T-helper 9 cell (primary cell): ENCODE measurements at places on chromosomes 11 and 22.

GRCh38 chr11:1382429-1382828, 7.3 kb upstream of the BRSK2 start:
- no peak for DNase-seq

DNA sequence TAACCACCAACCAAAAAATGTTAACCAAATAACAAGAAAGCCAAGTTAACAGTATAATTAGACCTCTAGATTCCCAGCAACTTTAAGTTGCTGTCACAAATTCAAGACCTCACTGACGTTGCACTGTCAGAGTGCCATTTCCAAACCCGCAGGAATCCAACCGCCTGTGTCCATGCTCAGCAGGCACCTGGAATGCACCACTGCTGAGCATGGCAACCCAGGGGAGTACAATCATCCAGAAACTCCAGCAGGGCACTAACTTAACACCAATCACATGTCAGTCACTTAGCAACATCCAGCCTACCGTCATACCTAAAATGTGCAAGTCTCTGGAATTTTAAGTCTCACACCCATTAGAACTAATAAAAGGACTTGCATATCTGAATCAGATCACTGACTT, 48.8 kb downstream of the SMCO4 start:
- DNase-seq = no peak

- DNase-seq = no peak
Measured at GRCh38 chr11:75728992-75729391, 11.4 kb downstream of the MOGAT2 start.

DNA sequence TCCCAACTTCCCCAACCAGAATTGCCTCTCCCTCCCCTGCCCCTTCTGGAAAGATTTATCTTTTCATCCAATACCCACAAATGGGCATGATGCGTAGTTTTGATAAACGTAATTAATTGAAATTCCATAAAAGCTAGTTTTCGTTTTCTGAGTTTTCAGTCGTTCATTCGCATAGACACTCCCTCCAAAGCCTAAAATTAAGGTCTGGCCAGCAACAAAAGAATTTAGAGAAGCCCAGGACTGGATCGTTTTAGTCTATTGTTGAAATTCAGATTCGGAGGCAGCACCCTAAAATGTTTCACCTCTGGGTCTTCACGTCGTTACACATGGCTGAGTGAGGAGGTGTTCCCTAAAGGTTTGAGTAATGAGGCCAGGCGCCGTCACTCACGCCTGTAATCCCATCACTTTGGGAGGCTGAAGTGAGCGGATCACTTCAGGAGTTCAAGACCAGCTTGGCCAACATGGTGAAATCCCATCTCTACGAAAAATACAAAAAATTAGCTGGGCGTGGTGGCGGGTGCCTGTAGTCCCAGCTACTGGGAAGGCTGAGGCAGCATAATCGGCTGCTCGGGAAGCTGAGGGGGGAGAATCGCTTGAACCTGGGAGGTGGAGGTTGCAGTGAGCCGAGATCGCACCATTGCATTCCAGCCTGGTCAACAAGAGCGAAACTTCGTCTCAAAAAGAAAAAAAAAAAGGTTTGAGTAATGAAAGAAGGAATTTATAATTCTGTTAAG, 589 bp upstream of the NDUFC2 start:
- DNase-seq = no peak

- DNase-seq = no peak
Measured at GRCh38 chr11:12813371-12814225, 139.4 kb downstream of the TEAD1 start.

- no peak for DNase-seq
Measured at GRCh38 chr11:91394727-91395414, 829.7 kb upstream of the FAT3 start.

GRCh38 chr22:42544686-42545085, 9.1 kb upstream of the SERHL2 start:
- DNase-seq = no peak

DNA sequence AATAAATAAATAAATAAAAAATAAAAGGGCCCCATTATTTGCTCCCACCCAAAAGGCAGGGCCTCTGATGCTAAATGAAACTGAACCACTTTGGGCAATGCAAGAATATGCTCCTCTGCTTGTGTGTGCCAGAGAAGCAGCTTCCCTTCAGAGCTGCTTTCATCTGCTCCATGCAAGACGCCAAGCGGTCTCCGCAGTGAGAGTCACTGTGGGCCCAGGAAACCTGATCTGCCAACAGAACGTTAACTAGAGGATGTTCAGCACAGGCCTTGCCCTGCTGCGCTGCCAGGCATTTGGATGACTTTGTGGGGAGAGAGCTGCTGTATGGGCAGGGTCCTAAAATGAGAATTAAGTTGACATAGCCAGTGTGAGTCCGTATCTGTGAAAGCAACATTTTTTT, 43.7 kb upstream of the APOA1 start:
- no peak for DNase-seq

DNA sequence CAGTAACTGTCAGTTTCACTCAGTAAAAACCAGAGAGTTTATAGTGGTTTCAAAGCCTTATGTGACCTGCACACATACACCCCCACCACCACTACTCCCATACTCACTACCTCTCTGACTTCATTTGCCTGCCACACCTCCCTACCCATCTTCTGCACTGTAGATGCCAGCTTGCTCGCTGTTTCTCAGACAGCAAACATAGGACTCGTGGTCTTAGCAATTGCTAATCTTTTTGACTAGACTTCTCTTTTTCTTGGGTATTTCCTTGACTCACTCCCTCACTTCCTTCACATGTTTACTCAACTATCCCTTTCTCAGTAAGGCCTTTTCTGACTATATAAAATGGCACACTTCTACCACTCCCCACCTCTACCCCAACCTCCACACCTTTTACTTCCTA, 27.8 kb downstream of the CEP295 start:
- DNase-seq = no peak

DNA sequence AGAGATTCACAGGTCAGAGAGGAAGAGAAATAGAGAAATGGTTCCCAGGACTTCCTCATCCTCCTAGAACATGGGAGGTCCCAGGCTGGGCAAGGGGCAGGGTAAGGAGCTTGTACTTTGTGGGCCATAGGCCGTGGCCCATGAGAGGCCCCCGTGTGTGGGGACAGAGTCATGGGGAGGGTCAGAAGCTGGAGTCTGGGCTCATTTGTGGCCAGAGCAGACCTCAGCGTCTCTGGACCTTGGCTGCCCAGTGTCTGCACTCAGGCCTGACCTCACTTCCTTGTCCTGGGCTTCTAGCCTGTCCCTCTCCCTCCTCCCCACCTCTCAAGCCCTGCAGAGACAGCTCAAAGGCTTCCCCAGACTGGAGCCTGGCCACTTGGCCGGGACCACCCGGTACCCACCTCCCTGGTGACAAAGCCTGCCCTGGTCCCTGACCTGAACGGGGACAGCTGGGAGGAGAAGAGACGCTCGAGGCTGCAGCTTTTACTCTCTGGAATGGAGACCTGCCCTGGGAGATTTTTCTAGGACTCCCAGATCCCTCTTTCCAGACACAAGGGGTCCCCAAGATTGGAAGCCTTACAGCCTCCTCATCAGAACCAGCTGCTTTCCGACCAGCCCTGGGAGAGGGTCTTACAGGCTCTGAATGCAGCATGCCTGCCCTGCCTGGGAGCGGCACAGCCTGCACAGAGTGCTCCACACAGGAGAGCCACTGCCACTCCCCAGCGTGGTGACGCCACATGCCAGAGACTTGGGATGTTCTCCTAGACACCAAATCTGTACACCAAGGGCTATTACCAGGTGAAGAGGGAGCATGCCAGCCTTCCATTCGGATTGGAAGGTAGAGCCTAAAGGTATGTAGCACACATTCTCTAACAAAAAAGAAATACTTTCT, 569.0 kb upstream of the B3GAT1 start:
- DNase-seq = no peak

- no peak for DNase-seq
Measured at GRCh38 chr11:17561111-17561415, 14.0 kb downstream of the OTOG start.

GRCh38 chr11:39221550-39222138, 2237.8 kb downstream of the LRRC4C start:
- DNase-seq = no peak

- DNase-seq = no peak
Measured at GRCh38 chr11:59187587-59187986, 15.7 kb downstream of the DTX4 start.

DNA sequence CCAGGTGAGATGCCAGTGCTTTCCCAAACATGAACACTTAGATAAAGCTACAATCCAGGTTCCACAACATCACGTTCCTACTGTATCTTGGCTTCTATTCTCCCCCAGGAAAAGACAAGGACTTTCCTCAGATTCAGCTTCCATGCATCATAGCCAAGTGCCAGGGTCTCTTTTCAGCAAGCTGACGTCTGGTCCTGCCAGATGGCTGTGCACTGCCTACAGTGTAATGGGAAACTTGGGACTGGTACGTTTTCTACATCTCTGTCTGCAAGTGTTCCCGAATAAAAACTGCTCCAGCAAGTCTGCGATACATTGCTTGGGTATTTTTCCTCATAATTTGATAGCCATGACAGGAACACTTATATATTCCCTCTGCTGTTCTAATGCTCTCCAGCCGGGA, 412.5 kb downstream of the FAM181B start:
- DNase-seq = no peak

- DNase-seq = no peak
Measured at GRCh38 chr11:128523641-128524040, 63.7 kb downstream of the ETS1 start.

- DNase-seq = no peak
Measured at GRCh38 chr11:123426789-123427188, 3.3 kb upstream of the GRAMD1B start.

GRCh38 chr11:78045851-78046485, 17.7 kb upstream of the THRSP start:
- peak; percentile 78 for DNase-seq

GRCh38 chr22:43404673-43405385, 7.0 kb upstream of the MPPED1 start:
- no peak for DNase-seq

- no peak for DNase-seq
Measured at GRCh38 chr11:30312243-30312642, 10.7 kb upstream of the ARL14EP start.

DNA sequence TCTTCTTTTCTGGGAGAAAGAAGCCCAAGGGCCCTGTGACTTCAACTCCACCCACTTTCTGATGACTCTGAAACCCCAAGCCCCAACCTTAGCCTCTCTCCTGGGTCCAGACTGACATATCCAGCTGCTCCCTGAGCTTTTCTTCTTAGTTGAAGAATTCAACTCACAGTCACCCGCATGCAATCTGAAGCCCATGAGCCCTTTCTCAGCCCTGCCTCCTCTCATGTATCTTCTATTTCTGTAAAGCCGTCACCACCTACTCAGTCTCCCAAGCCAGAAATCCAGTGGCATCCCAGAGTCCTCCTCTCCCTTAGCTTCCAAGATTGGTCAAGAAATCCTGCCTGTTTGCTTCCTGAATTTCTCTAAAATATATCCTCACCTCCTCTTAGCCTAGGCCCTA, 7.1 kb upstream of the TMA7B start:
- DNase-seq = no peak

GRCh38 chr22:17501679-17502285, 61.5 kb upstream of the SLC25A18 start:
- DNase-seq = peak; percentile 1

GRCh38 chr22:36336246-36337182, 51.3 kb downstream of the MYH9 start:
- no peak for DNase-seq

DNA sequence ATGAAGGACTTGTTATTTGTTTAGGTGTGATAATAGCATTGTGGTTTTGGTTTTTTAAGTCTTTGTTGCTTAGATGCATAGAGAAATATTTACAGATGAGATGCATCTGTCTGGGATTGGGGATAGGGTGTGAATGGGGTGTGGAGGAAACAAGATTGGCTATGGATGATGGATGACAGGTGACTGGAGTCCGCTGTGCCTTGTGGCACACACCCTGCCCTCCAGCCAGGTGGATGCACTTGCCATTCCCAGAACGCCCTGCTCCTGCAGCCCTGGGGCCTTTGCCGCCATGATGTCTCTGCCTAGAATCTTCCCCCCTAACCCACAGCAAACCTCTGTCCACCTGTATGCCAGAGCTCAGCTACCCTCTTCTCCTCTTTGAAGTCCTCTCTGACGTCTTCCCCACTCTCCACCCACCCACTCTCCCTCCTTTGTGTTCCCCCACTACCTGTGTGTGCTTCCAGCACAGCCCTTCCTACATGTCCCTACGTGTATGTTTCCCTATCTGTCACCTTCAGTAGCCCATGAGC, 54.7 kb downstream of the WNT11 start:
- no peak for DNase-seq

- DNase-seq = no peak
Measured at GRCh38 chr11:128135451-128135850, 451.9 kb downstream of the ETS1 start.

DNA sequence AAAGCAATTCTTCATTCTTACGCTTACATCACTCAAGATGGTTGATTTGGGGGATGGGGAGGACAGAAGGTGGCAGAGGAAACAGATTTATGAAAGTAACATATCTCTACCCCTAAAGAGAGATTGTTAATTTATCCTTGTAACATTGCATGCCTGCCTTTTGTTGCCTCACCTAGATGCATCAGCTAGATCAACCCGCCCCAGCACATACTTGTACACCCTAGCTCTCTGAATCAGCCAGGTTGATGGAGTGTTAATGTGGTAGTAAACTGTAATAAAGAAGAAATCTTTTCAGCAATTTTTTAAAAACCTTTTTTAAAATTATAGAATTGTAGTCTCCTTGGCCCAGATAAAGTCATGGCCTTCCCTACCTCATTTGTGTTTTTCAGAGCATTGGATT, 51.5 kb downstream of the EXT2 start:
- DNase-seq = no peak

DNA sequence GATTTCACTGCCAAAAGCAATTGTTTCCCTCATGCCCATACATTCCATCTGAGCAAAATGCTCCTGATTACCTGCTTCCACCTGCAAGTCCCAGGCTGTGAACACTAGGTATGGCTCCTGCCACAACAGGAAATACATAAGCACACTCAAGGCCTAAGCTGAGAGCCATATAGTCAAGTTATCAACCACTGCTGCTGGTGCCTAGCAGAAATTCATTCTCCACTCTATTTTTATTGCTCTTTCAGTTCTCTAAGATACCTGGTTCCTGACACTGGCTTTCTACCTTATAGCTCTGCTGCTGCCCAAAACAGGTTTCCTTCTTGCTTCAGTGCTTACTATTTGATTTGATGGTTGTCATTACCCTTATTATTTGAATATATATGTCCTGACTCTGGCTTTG, 31.6 kb downstream of the SLC36A4 start:
- no peak for DNase-seq

DNA sequence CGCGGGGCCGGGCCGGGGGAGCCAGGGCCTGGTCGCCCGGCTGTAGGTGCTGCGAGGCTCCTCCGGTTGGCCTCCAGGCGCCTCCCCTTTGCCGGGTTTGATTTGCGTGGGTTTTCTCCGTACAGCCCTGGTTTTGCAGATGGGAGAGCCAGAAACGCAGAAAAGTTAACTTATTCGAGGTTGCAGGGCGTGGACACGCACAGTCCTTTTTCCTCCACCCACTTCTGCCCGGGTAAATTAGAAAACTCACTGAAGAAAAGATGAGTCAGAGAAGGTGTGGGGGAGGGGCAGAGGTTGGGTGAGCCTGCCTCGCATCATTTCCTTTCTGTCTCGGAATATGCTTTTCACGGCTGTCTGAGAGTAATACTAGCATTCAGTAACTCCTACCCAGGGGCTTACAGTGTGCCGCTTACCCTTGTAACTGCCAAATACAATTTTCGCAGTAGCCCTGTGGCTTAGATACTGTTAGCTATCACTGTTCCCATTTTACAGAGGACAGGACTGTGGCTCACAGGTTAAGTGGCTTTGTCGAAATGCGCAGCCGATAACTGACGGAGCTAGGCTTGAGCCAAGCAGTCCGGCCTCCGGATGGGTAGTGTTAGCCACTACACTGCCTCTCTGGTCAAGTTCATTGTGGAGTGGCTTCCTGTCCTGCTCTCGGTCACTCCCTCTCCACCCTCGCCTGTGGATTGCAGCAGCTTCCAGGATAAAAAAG, 812 bp downstream of the FADD start:
- peak; percentile 89 for DNase-seq
